Activated CD4-positive, alpha-beta T cell treated with anti-CD3 and anti-CD28 coated beads for 36 hours (primary cell): ENCODE measurements at places on chromosomes 7 and 10.

DNA sequence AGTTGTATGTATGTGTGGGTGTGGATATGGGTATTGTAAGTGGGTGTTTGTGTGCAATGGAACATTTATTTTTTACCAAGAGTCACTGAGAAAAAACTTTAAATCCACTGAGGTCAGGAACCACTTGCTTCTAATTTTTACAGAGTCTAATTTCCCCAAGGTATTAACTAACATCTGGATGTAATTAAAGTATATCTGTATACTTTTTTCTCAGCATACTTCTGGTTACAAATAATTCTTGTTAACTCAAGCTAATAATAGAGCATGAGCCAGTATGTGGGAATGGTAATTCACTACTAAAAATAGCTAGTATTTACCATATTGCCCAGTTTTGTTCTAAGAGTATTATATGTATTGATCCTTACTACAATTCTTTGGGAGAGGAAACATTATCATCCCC, 24.6 kb upstream of the STEAP4 start:
- no peak for DNase-seq

DNA sequence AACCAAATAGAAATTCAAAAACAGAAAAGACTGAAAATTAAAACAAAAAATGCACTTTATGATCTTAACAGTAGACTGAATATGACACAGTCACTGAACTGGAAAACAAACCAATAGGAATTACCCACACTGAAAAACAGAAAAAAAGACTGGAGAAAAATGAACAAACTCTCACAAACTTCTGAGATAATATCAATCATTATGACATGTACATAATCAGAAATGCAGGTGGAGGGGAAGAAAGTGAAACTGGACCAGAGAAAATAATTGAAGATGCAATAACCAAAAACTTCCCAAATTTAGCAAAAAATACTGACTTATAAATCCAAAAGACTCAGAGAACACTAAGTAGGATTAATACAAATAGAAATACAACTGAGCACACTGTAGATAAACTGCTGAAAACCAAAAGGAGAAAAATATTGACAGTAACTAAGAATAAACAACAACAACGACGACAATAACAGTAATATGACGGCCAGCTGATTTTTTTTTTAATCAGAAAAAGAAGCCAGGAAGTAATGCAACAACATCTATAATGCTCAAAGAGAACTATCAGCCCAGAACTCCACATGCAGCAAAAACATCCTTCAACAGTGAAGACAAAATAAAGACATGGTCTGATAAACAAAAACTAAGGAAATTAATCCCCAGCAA, 108.1 kb downstream of the ZFAND4 start:
- DNase-seq, result no peak

GRCh38 chr7:142654398-142654797, 94.9 kb upstream of the PRSS1 start:
- no peak for DNase-seq

- DNase-seq, result no peak
Observed at GRCh38 chr7:106575138-106575823, 85.7 kb downstream of the CCDC71L start.

DNA sequence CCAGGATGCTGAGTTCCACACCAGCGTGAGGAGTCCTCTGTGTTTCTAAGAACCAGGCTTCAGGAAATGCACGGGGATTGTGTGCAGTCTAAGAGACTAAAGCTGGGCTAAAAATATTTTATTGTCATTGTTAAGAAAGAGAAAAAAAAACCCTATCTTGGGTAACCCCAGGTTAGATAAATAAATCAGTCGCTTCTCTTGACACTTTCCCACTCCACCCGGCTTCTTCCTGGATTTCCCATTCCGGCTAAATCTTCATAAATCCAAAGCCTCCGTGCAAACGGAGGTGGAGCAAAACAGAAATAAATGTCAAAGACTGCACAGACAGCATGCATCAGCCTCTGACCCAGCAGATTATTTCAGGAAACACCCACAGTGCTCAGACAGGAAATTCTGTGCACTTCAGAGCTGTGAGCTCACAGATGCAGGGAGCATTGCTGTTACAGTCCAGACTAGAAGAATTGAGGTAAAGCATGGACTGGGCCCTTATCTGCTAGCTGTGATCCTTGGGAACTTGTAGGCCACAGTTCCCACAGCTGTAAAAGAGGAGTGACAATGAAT, 44.8 kb upstream of the GRID1 start:
- DNase-seq, result peak; percentile 63

- DNase-seq, result no peak
Observed at GRCh38 chr7:77797734-77798393, 370 bp downstream of the TMEM60 start.

GRCh38 chr7:99030951-99031350, 113.0 kb downstream of the SMURF1 start:
- no peak for DNase-seq

- DNase-seq, result no peak
Observed at GRCh38 chr10:33377658-33378025, 43.2 kb upstream of the NRP1 start.

DNA sequence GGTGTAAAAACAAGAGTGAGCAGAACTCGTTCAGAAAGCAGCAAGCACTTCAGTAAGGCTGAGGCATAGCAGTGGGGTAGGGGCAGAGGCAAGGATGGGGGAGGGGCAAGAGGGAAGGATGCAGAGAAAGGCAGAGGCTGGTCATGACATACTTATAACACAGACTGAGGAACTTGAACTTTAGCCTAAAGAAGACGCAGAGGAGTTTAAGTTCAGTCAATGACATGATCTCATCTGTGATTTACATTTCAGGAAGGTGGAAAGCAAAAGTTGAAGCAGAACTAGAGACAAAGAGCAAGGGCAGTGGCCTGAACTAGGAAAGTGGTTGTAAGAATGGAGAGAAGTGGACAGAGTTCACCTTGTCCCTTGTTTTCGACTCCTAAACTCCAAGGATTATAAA, 15.8 kb downstream of the MACC1 start:
- DNase-seq, result no peak

DNA sequence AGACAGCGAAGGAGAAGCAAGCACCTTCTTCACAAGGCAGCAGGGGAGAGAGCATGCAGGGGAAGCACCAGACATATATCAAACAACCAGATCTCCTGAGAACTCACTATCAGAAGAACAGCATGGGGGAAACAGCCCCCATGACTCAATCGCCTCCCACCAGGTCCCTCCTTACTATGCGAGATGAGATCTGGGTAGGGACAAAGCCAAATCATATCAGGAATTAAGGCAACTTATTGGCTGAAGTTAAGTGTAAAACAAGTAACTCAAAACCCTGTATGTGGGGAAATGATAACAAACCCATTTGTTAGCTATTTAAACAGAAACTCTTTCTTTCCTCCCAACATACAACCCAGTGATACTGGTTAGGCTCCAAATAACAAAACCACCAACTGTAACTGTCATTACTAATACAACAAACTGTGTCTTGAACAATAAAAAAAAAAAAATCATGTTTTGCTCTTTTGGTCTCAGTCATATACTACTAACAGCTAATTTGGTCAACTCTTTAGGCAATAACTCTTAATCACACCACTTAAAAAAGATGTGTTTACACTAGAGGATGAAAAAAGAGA, 57.8 kb downstream of the MINDY3 start:
- DNase-seq, result peak; percentile 41

GRCh38 chr7:86785641-86786040, 141.9 kb downstream of the GRM3 start:
- no peak for DNase-seq

DNA sequence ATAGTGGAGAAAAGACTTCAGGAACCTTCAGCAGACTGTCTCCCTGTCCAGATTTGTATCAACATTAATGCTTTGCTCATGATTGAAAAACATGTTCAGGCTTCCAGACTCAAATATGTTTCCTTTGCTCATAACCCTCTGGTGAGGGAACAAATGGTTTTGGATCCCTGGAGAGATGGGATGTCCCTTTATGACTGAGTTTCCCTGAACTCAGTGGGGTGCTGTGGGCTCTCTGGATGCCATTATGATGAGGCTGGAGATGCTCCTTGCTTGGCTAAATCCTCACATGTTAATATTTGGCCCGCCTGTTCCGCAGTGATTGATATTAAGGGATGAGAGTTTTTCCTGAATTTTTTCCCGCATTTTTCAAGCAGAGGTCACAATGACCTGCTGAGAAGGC, 749.4 kb downstream of the SUGCT start:
- DNase-seq, result no peak

GRCh38 chr10:43186150-43186549, 47.9 kb downstream of the CSGALNACT2 start:
- no peak for DNase-seq

DNA sequence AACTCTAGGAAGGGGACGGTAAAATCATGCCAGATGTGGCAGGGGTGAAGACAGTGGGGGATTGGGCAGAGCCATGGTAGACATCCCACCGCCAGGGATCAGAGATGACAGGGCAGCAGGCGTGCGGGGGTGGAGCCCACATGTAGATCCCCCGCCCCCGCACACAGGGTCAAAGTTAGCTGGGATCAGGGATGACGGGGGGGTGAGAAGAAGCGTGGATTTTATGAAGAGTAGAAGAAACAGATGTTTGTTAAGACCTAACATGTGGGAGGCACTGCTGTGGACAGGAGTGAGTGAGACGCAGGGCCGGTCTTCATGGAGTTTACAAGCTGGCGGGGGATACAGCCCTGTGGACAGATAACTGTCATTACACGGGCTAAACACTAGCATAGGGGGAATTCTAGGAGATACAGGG, 154.0 kb upstream of the KLF14 start:
- no peak for DNase-seq

- DNase-seq, result no peak
Observed at GRCh38 chr7:40041456-40041855, 91.4 kb downstream of the CDK13 start.

- no peak for DNase-seq
Observed at GRCh38 chr10:22945934-22946673, 18.3 kb downstream of the ARMC3 start.

GRCh38 chr7:42100156-42100508, 136.9 kb downstream of the GLI3 start:
- DNase-seq, result no peak

DNA sequence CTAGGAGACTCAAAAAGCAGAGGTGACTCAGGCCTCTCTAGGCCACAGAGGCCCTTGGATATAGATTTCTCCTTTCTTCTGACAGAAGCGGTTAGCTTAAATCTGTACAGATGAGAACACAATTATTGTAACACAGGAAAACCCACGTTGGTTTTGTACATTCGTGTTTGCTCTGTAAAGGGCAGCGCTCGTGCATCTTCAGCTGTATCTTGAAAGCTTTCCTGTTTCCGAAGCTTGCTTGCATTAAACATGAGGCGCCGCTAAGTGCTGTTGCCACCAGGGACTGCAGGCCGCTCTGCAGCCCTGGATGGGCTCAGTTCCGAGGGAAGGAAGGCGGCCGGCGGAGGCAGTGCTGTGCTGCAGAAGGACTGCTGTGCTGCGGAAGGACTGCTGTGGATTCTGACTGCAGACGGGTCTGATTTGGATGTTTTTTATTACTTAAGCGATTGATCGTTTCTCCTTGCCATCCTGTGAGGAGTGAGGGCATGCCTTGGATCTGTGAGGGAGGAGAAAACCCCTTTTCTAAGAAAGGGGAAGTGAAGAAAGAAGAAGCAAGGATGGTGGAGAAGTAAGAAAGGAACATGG, 53.3 kb downstream of the FHIP2A start:
- DNase-seq, result peak; percentile 49

DNA sequence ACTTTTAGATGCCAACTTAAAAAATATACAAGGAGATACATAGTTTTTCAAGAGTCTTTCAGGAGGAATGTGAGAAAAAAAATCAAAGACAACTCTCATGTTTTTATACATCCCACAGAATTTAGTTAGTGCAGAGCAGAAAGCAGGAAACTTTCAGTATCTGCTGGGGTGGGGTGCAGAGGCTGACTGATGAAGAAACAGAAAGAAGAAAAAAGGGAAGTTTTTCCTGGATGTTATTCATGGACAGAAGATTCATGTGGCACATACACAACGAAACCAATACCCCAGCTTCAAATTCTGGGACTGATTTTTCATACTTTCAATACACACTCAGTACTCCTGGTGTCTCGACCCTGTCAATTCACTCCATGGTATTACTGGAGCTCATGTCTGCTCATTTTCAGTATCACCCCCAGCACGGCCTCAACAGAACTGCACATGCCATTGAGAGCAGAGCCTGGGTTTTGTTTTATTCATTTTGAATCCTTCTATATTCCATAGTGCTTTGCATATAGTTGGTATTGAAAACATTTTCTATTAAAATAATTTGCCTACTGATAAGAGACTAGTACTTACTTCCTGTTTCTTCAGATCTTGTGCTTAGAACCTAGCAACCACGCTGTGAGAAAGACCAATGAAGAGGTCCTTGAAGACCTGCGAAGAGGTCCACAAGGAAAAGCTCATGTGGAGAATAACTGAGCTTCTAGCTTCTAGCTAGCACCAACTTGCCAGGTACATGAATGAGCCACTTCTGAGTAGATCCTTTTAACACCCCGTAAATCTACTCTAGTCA, 49.0 kb downstream of the NDUFB2 start:
- no peak for DNase-seq

- DNase-seq, result no peak
Observed at GRCh38 chr7:74489997-74490945, 36.6 kb downstream of the GTF2IRD1 start.

GRCh38 chr7:103668279-103668941, 222.4 kb upstream of the SLC26A5 start:
- DNase-seq, result no peak

DNA sequence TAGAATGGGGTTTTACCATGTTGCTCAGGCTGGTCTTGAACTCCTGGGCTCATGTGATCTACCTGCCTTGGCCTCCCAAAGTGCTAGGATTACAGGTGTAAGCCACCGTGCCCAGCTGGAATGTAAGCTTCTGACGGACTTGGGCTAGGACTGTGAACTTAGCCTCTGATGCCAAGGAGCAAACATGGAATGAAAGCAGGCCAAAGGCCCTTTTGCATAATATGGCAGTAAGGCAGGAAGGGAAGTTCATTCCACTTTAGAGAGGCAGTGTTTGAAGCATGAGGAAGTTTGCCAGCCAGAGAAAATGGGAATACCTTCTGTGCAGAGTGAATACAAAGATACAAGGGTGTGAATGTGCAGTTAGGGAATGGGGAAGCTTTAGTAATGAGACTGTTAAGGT, 20.3 kb downstream of the VCL start:
- DNase-seq, result no peak

- DNase-seq, result no peak
Observed at GRCh38 chr7:157963526-157963925, 624.1 kb downstream of the PTPRN2 start.

DNA sequence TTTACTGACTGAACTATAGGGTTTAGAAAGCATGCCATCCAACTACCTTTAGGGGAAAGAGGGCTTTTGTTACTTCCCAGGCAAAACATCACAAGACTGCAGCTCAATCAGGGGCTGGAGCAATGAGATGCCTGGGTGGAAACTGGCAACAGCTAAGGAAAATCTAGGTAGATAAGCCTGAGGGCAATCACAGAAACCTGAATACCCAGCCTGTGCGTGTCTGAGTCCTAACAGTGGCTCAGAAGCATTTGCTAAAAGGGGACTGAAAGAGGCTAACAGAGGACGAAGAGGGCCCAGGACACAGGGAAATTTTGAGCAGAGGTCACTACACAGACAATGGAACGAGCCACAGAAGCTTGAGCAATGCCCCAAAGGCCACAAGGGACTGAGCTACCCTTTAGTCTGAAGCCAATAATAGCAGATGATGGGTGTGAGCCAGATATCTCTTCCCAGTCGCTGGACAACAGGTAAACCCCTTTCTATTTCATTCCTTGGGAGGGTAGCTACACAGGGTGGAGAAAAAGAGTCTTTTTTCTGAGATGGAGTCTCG, 79.1 kb downstream of the ITGA8 start:
- DNase-seq, result no peak
